Large intestine (tissue), 12 donors: ENCODE measurements at places on chromosomes 1 and 21. TPM values are rescaled to one million over a fixed set of nuclear protein-coding genes. Genes with fewer than 3 reads are reported as not detected.

DNA sequence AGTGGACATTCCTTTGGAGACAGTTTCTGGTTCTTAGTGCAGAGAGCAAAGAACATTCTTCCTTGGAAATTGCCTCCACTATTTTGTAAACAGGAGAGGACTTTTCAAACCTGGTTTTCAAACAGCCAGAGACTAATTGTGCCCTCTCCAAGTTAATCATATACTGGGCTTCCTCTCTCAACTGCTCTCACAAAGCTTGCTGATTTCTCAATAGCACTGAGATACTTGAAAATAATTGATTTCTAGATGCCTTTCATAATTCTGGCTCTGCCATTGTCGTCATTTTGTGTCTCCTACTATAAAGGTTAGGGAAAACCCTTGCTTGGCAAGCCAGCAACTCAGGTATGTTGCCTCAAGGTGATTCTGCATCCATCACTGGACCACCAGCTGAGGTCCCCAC, 56.0 kb downstream of the KCNJ15 start:
- no peak for DNase-seq

GRCh38 chr1:24921412-24921811, 8.7 kb downstream of the RUNX3 start:
- DNase-seq, result no peak

Gene KCNT2
- polyA plus RNA-seq, result 3.5 TPM

Gene ITLN2
- polyA plus RNA-seq, result 1.9 TPM

Gene TGFBR3
- 13.7 TPM for polyA plus RNA-seq

Gene ETV3L
- polyA plus RNA-seq, result not detected

Gene RIMS3
- polyA plus RNA-seq, result 6.9 TPM
